Left lung (tissue), 14 donors: ENCODE measurements at places on chromosomes 4 and X. TPM values are rescaled to one million over a fixed set of nuclear protein-coding genes. Genes with fewer than 3 reads are reported as not detected.

- DNase-seq: no peak
These were observed 42.5 kb downstream of the VGLL1 start for GRCh38 chrX:136574548-136574947.

DNA sequence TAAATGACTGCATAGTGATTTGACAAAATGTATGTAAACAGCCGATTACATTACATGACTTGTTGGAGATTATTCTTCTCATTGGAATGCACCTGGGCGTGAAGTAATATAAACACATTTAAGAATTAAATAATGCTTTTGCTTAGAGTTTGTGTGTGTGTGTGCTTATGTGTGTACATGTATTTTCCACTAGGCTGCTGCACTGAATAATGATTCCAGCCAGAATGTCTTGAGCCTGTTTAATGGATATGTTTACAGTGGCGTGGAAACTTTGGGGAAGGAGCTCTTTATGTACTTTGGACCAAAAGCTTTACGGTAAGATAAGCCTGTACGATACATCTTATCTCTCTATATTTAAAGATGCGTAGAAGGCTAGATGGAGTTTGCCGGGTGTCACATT lies 12.6 kb downstream of the NEIL3 start:
- no peak for DNase-seq

ZNF518B gene
- 25.3 TPM for polyA plus RNA-seq

GRCh38 chr4:41069838-41070237 lies 144.5 kb downstream of the APBB2 start:
- no peak for DNase-seq

DNA sequence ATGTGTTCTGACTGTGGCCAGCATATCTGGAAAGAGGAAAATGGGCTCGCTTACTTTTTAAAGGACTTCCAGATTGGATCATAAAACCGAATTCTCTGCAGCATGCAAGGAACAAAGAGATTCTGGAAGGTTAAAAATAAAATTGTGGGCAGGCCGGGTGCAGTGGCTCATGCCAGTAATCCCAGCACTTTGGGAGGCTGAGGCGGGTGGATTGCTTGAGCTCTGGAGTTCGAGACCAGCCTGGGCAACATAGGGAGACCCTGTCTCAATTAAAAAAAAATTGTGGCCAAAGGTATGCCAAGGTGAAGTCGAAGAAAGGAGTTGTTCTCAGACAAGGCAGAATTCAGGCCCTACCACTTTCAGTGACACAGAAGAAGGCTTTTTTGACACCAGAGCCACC lies 37.8 kb downstream of the NELFA start:
- no peak for DNase-seq

GRCh38 chrX:19563746-19564145 lies 48.4 kb upstream of the MAP3K15 start:
- no peak for DNase-seq

THOC2 gene
- 139 TPM for polyA plus RNA-seq

DNA sequence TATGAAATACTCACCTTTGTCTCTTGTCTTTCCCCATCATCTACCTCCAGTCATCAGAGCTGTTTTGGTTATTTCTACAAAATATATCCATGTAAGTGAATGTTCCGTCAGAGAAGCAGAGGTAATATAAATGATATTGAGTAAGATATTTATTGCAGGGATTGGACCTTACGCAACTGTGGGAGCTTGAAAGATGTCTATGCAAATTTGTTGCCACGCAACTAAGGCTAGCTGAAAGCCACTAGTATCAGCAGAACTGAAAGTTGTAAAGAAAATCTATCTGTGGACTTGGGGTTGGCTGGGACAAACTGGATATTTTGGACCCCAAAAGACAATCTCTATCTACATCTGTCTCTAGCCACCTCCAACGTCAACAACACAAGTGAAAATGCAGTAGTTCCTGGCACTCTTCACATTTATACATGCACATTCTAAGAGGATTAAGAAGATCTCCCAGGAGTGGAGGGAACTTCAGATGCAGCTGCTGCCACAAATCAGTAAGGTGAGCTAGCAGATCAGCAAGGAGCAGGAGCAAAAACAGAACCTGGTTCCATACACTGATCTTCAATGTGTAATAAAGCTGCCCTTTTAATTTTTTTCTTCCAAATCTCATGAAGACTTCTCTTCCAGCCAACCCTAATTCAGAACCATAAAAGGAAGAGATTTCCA lies 8.5 kb upstream of the CCSER1 start:
- no peak for DNase-seq

GRCh38 chrX:41336447-41336846 lies 2.5 kb downstream of the DDX3X start:
- DNase-seq: no peak

DNA sequence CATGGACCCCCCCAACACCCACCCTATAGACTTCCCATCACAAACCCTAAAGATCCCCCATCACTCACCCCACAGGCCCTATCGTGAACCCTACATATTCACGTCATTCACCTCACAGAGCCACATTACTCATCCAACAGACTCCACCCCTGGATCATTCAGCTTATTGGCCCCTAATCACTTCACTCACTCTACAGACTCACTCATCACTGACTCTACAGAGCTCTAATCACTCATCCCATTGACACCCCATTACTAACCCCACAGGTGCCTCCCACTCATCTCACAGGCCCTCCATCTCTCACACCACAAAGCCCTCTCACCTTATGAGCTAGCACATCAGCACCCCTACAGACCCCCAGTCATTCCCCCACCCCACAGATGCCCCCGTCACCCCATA lies 6.3 kb upstream of the TBC1D25 start:
- DNase-seq: no peak

FSTL5 gene
- 0.21 TPM for polyA plus RNA-seq

- no peak for DNase-seq
These were observed 56.4 kb upstream of the VEGFC start for GRCh38 chr4:176849076-176849475.

PAGE2B gene
- not detected for polyA plus RNA-seq

- no peak for DNase-seq
These were observed 9.7 kb upstream of the PPARGC1A start for GRCh38 chr4:23899565-23899964.

DNA sequence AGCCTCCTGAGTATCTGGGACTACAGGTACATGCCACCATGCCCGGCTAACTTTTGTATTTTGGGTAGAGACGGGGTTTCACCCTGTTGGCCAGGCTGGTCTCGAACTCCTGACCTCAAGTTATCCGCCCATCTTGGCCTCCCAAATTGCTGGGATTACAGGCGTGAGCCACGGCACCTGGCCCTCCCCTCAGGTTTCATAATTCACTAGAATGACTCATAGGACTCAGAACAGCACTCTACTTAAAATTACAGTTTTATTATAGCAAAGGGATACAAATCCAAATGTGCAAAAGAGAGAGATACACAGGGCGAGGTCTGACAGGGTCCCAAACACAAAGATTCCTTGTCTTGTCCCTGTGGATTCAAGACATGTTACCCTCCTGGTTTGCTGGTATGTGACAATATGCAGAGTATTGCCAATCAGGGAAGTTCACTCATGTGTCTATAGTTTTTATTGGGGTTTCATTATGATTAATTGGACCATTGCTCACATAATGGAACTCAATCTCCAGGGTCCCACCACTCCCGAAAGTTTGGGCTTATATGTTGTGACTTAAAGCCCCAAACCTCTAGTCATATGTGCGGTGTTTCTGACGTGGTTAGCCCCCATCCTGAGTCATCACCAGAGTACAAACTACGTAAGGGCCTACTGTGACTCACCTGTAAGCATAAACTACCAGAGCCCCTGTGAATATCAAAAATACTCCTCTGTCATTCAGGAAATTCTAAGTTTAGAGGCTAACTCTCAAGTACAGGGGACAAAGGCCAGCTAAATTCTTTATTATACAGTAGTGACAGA lies 5.2 kb downstream of the YIPF6 start:
- no peak for DNase-seq

- no peak for DNase-seq
These were observed 104.6 kb downstream of the NPFFR2 start for GRCh38 chr4:72136429-72136828.

GATA1 gene
- polyA plus RNA-seq: 1.2 TPM

GRCh38 chrX:19955306-19955705 lies 35.6 kb downstream of the BCLAF3 start:
- no peak for DNase-seq

DNA sequence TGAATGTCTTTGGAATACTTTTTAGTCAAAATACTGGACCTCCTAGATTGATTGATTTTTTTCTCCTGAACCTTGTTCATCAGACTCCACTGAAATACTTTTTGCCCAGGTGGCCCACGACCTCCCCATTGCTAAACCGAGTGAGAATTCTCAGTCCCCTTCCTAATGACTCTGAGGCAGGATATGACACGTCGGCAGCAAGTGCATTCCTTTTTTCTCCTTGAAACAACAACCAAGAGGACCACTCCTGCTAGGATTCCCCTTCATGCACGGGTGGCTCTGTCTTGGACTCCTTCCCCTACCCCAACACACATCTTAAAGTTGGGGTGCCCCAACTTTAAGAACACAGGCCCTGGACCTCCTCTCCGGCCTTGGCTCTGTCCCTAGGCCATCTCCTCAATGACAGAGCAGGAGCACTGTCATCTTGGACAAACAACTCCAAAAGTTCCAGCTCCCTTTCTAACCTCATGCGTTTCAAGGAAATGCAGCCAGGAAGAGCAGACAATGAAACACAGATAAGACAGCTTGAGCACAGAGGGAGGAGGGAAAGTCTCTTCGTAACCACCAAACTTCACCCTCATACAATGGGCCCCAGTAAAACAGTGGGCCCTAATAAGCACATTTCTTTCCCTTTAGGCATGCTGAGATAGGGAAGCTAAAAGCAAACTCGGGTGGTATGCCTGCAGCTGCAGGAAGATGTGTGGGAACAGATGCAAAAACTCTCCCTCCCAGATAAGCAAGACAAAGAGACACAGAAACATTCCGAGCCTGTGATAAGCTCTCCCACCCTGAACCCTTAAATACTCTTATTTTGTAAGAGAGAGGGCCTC lies 33.9 kb downstream of the ZBTB49 start:
- no peak for DNase-seq

- DNase-seq: no peak
These were observed 2.3 kb downstream of the LAGE3 start for GRCh38 chrX:154476821-154477220.

- DNase-seq: no peak
These were observed 76.9 kb downstream of the MAGEB10 start for GRCh38 chrX:27884654-27885053.

DNA sequence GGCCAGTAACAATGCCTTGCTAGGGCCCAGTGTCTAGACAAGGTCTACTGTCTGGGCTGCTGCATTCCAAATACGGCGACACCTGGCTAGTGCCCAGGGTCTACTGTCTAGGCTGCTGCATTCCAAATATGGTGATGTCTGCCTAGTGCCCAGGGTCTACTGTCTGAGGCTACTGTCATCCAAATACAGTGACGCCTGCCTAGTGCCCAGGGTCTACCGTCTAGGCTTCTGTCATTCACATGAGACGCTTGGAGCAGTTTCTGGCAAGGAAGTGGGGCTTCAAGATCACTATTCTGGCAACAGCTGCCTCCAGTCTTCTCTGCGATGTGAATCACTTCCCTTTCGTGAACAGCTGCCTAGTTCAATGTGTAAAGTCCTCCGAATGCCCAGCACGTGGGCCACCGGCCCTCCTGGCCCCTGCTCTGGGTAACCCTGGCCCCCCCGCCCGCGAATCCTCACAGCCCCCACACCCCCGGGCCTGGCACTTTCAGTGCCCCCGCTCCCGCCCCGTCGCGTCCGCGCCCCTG lies 12.7 kb downstream of the ACOX3 start:
- DNase-seq: peak; percentile 70
